ENCODE measurements at places on chromosomes 1 and 21.

GRCh38 chr1:44747878-44748277 is 8.2 kb downstream of the KIF2C start:
- no peak for DNase-seq

GRCh38 chr1:58818075-58818474 is 34.2 kb upstream of the JUN start:
- DNase-seq: no peak

DNA sequence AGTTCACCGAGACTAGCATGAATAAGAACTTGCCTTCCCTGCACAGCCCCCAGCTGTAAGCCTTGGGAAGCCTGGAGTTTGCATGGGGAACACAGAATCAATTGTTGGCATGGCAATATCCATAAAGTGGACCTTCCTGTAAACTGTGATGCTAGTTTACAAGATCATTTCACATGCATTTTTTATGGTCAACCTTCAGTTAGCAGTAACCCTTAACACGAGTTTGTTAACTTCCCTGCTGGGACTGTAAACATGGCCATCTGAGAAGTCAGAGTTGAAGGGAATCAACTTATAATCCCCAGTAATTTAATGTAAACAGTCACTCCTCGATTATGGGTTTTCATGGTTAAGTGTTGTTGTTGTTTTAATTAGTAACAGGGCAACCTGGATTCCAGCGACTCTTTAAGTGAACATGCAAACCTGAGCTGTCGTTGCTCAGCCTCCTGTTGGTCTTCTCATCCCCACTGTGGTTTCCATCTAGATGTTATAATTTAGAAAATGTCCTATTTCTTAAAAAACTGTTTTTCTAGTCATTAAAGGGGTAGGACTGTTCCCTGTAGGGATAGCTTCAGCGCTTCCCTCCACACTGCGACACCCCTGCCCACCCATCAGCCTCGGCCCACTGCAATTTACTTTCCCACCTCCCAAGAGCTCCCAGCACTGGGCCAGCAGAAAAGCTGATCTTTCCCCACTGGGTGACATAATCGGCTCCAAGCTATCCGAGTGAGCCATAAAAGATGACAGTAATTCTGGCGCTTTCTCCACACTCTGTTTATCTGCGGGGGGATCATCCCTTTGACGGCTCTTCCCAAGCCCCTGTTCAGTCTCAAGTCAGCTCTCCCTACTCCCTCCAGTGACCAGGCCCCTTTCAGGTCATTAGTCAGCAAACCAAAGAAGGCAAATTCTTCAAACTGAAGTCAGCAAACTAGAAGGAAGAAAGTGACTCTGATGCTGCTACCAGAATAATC is 107.6 kb upstream of the IPO9 start:
- DNase-seq: no peak

DNA sequence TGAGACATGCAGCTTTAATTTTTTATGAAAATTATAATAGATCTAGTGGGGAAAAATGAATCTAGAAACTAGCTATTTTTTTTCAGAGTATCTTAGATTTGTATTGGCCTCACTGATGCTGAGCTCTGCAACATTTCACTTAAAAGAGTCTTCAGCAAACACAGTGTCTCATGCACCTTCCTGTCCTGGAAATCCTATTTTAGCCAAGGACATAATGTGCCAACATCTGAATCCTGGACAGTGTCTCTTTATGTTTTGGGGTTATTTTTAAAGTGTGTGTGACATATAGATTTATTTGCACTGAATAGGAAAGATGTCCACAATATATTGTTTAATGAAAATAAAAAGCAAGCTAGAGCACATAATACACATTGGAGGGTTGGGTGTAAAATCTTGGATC is 199.1 kb upstream of the FMN2 start:
- no peak for DNase-seq

GRCh38 chr1:28288487-28288886 is 29.2 kb downstream of the SESN2 start:
- no peak for DNase-seq

DNA sequence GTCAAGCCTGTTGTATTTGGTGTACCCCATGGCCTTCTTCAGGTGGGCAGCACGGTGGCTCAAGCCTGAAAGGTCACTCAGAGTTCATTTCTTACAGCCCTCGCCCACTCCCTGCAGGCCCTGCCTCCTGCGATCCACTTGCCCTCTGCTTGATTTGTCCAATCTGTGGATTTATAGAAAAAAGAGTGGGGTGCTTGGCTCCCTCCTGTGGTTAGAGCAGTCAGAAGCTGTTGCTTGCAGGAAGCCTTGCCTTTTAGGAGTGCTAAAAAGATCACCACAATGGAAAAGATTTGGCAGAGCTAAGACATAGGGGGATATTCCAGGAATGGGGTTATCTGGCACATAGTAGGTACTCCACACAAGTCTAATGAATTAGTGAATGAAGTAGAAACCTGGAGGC is 108.0 kb upstream of the TRABD2B start:
- DNase-seq: no peak

- no peak for DNase-seq
Measured at GRCh38 chr1:156741481-156741983, 644 bp upstream of the MRPL24 start.

DNA sequence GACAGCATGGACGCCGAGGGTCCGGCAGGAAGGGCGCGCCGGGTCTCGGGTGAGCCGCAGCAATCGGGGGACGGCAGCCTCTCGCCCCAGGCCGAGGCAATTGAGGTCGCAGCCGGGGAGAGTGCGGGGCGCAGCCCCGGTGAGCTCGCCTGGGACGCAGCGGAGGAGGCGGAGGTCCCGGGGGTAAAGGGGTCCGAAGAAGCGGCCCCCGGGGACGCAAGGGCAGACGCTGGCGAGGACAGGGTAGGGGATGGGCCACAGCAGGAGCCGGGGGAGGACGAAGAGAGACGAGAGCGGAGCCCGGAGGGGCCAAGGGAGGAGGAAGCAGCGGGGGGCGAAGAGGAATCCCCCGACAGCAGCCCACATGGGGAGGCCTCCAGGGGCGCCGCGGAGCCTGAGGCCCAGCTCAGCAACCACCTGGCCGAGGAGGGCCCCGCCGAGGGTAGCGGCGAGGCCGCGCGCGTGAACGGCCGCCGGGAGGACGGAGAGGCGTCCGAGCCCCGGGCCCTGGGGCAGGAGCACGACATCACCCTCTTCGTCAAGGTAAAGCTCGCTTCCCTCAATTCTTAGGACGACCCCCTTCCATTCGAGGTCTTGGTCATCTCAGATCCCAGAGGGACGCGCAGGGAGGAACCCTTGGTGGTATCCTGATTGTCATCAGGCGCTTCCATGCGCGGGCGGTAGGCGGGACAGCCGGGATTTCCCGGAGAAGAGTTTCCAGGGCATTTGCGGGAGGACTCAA is 1.6 kb downstream of the CLIC6 start:
- no peak for DNase-seq

DNA sequence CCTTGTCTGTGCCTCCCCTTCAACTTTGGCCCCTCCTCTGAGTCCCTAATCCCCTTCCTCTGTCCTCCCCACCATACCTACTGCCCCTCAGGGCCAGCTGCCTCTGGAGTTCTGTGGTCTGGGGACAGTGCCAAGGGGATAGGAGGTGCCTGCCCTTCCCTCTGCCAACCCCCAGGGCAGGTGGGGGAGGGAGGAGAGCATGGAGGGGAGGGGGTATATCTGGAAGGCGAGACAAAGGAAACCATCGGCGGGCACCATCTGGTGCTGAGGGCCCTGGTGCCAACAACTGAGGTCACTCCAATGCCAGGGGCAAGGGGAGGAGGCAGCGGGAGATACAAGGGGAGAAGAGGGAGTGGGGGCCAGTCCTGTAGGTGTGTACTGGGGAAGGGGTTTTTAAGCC is 9.6 kb downstream of the RAB25 start:
- no peak for DNase-seq

DNA sequence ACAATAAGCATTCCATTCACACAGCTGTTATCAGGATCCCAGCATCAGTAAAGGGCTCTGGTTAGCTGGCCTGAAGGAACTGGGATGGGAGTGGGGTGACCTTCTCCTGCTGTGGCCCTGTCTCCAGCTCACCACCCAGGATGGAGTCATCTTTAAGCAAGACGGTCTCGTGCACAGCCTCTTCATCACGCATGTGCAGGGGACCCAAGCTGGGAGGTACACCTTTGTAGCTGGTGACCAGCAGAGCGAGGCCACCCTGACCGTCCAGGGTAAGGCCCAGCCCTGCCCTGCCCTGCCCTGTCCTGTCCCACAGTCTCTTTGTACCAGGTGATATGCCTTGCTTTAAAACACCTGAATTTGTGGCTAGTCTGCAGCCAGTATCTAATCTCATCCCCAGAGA is 24.3 kb downstream of the IGFN1 start:
- DNase-seq: no peak

GRCh38 chr1:150563340-150564038 is 14.3 kb downstream of the ADAMTSL4 start:
- DNase-seq: peak; percentile 86

DNA sequence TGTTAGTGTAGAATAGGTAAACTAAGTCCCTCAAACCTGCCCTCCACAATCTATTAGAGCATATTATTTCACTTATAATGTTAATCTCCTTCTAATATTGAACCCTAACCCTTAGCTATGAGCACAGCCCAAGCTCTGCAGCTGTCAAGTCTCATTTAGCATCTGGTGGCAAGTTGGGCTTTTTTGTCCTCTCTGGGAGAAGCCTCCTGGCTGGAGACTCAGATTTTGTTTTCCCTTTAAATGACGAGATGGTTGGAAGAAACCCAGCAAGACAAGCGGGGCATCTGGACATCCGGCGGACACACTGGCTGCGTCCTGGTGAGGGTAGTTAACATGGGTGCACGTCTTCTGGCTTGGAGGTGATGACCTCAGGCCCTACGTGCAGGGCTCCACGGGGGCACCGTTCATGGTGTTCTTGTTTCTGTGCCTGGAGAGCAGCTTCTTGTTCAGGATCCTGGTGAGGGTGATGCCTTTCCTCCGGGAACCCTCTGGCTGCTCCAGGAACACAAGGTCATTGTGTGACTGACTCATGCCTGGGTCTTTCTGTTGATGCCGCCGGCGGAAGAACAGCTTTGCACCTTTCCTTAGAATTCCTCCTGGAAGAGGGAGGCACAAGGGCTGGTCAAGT is 9.7 kb upstream of the PRDM15 start:
- no peak for DNase-seq

Measured in CD4-positive, alpha-beta memory T cell (primary cell).